ENCODE measurements at places on chromosomes 6 and 20.

GRCh38 chr6:151698931-151699700 is 108.4 kb upstream of the ESR1 start:
- no peak for DNase-seq

DNA sequence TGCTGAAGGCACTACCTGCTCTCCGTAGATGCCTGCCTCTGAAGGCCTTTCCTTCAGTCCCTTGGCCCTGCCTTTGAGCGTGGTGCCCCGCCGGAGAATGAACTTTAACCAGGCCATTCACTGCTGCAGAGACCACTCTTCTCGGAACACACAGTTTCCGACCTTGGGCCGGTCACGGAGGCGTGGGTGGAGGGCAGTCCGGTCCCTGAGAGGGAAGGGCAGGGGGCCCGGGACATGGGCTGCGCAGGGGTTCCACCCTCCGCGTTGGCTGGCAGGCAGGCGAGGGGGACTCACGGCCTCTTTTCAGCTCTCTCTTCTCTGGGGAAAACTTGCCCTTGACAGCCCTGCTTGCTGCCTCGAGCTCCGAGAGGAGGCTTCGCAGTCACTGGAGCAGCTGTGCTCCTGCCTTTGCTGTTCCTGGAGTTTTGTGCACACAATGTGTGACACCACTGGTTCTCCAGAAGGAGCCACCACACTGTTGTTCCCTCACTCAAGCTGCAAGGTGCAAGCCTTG is 187.8 kb downstream of the SMOC2 start:
- no peak for DNase-seq

GRCh38 chr6:167815296-167815980 is 11.3 kb upstream of the AFDN start:
- peak; percentile 31 for DNase-seq

DNA sequence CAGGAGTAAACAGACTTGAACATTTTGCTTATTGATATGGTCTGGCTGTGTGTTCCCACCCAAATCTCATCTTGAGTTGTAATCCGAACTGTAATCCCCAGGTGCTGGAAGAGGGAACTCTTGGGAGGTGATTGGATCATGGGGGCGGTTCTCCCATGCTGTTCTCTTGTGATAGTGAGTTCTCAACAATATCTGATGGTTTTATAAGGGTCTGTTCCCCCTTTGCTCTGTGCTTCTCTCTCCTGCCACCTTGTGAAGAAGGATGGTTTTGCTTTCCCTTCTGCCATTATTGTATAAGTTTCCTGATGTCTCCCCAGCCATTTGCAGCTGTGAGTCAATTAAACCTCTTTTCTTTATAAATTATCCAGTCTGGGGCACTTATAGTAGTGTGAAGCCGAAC is 40.0 kb downstream of the MYLIP start:
- peak; percentile 58 for DNase-seq

GRCh38 chr6:109095835-109096084 is 453 bp downstream of the CEP57L1 start:
- no peak for DNase-seq

DNA sequence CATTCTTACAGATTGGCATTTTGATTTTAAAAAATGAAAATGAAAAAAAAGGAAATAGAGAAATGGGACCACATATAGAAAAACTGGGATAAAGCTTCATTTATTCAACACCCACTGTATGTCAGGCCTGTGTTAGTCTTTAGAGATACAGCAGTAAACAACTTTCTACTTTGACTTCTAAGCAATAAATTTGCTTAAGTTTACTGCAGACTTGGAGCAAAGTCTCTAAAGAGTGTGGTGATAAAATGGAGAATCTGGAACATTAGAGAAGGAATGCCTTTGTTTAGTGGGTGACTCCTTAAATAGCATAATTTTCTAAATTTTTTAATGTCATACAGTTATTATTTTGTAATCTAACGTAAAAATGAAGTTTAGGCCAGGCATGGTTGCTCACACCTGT is 80.7 kb upstream of the CNKSR3 start:
- no peak for DNase-seq

DNA sequence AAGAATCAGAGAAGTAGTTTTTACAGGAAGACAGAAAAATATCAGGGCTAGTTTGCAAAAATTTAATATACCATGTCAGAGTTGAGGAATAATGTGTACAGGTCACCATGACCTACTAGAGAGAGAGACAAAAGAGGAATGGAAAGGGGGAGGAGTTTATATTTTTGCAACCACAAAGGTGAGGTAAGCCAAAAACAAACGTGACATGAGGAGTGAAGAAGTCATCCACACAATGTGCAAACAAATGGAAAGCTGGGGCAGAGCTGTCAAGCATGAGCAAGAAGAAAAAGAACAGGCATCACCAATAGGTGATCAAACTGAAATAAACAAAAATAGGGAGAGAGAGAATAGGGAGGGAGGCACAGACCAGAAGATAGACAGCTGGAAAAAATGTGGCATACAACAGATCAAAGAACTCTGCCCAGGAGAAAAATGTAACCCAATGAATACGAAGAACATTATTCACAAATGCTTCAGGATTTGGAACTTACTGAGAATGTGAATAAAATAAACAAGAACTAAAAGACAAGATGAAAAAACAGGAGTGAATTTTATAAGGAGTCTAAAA is 15.5 kb downstream of the RARS2 start:
- DNase-seq = no peak
